DMS 273 treated with DMSO at 0.1 percent for 48 hours (cell line): ENCODE measurements at places on chromosomes 13 and 19.

DNA sequence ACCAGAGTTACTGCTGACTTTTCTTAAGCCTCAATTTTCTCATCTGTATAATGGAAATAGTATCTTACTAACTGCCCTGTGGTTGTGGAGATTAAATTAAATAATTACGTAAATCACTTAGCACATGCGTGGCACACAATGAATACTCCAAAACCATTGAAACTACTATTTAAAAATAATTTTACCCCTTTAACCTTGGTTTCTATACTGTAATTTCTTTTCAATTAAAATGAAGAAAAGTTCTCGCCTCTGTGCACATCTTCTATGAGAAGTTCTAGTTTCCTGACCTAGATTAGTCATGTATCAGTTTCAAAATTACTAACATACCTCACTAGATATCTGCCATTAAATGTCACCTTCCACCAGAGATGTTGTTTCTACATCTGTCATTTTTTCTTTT lies 5.7 kb downstream of the SLITRK1 start:
- DNase-seq: no peak

- DNase-seq: no peak
These were observed 1.1 kb downstream of the RYR1 start for GRCh38 chr19:38434549-38435051.

DNA sequence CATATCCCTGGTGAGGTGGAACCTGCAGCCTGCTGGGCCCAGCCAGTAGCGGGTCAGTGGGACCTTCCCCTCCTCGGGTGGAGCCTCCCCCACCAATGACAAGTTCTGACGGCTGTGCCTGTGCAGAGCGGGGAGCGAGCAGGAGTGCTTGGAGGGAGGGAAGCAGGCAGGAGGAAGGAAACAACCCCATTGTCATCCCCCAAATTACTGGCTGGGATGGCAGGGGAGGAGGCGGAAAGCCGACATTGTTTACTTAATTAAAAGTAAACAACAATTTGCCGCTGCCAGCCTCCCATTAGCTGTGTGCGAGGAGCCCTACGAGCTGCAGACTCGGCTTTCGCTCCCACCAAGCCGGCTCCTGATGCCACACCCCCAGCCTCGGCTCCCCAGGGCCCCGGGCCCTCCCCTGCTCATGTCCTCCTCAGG lies 45.5 kb downstream of the LYL1 start:
- DNase-seq: no peak

- no peak for DNase-seq
These were observed 4.6 kb downstream of the NECTIN2 start for GRCh38 chr19:44850641-44851109.

GRCh38 chr19:28949027-28949426 lies 263.9 kb downstream of the UQCRFS1 start:
- DNase-seq: no peak
